H4 (cell line): ENCODE measurements at places on chromosomes 1 and 21. TPM values are rescaled to one million over a fixed set of nuclear protein-coding genes. Genes with fewer than 3 reads are reported as not detected.

Gene GBP6
- 0.10 TPM in 1 of 2 replicates, not detected in the other for total RNA-seq

Gene CYP4A22
- not detected in 2 replicates for total RNA-seq

Gene KRTAP19-1
- not detected in 2 replicates for total RNA-seq

Gene COA6
- total RNA-seq: 103 and 123 TPM in 2 replicates

Gene ELF3
- 1.9 and 4.5 TPM in 2 replicates for total RNA-seq

Gene SPRR5
- not detected in 2 replicates for total RNA-seq

Gene TCHH
- total RNA-seq: not detected in 2 replicates

Gene SPRR2A
- not detected in 2 replicates for total RNA-seq

Gene CFAP74
- total RNA-seq: not detected in 2 replicates

Gene NES
- total RNA-seq: 0.41 and 0.48 TPM in 2 replicates
